Thoracic aorta (tissue), 2 donors: ENCODE measurements at places on chromosomes 3 and 15.

- no peak for DNase-seq
- no peaks in the 10 kb centered on the region for H3K27me3 ChIP-seq
- H3K4me3 ChIP-seq: no peak overlapping the region
- H3K4me1 ChIP-seq: no peaks in the 10 kb centered on the region
- no peaks in the 10 kb centered on the region for H3K36me3 ChIP-seq
Observed at GRCh38 chr3:49263159-49263889, 13.7 kb downstream of the C3orf62 start.

DNA sequence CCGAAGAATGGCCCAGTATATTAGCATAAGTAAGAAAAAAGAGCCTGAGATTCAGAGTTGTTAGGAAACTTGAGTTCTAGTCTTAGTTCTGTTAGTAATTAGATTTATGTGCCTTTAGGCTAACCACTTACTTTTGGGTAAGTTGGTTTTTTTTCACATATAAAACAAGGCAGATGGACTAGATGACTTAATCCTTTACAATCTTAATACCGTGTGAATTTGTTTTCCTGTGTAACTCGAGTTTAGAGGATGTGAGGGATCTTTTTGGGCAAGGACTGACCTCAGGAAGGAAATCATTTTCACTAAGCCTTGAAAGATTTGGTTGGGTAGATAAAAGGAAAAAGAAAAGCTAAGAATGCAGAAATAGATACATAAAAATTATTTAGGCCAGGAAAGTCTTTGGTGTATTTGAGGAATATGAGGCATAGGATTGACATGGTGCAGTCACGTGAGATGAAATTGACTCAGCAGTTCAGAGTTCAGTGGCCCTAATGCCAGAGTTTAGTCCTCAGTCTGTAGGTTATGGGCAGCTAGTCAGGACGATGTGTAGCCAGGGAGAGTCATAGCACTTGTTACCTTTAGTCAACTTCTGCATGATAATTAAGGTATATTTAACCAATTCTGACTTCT lies 34.6 kb downstream of the PAK2 start:
- H3K4me3 ChIP-seq: no peak overlapping the region
- H3K27ac ChIP-seq: peak overlapping the region; percentile 12
- H3K36me3 ChIP-seq: no peaks in the 10 kb centered on the region

GRCh38 chr3:12155828-12156227 lies 2.9 kb downstream of the TIMP4 start:
- H3K27ac ChIP-seq: peak overlapping the region; percentile 63
- H3K36me3 ChIP-seq: peaks cover 25% of the 10 kb centered on the region
- no peak for DNase-seq
- no peak overlapping the region for H3K4me3 ChIP-seq

GRCh38 chr3:11545186-11545851 lies 98.4 kb downstream of the VGLL4 start:
- no peaks in the 10 kb centered on the region for H3K27me3 ChIP-seq
- H3K36me3 ChIP-seq: no peaks in the 10 kb centered on the region
- peaks cover 43% of the 10 kb centered on the region for H3K4me1 ChIP-seq
- no peak overlapping the region for H3K4me3 ChIP-seq
- peak overlapping the region; percentile 77 for H3K27ac ChIP-seq

- H3K4me3 ChIP-seq: peak overlapping the region; percentile 60
- DNase-seq: no peak
- peaks cover 70% of the 10 kb centered on the region for H3K4me1 ChIP-seq
- peaks cover 12% of the 10 kb centered on the region for H3K36me3 ChIP-seq
- peak overlapping the region; percentile 77 for H3K27ac ChIP-seq
Observed at GRCh38 chr15:101179341-101180153, 72.3 kb downstream of the CHSY1 start.

- no peaks in the 10 kb centered on the region for H3K4me1 ChIP-seq
- DNase-seq: no peak
- H3K27ac ChIP-seq: no peak overlapping the region
- H3K27me3 ChIP-seq: no peaks in the 10 kb centered on the region
Observed at GRCh38 chr15:51812598-51812997, 16.9 kb upstream of the TMOD3 start.

DNA sequence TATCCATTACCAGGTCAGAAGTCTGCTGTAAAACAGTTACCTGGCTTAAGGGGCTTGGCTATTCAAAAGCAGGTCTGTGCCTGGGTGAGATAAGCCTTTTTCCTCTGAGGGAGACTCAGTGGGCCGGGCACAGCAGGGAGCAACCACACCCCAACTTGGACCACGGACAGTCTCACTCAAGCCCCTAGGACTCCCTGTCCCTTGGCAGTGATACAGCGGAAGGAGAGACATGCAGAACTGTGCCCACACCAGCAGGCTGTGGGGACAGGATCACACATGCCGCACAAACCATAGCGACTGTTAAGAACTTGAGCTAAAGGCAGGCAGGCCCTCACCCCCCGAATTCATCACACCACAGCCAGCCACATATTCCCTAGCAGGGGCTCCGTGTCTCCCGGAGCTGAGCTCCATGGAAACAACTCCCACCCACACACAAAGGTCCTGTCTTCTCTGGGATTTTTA lies 2.8 kb upstream of the GP5 start:
- H3K4me3 ChIP-seq: no peak overlapping the region
- no peak overlapping the region for H3K27ac ChIP-seq
- no peaks in the 10 kb centered on the region for H3K27me3 ChIP-seq
- H3K4me1 ChIP-seq: peaks cover 12% of the 10 kb centered on the region
- no peak for DNase-seq
- H3K36me3 ChIP-seq: no peaks in the 10 kb centered on the region

DNA sequence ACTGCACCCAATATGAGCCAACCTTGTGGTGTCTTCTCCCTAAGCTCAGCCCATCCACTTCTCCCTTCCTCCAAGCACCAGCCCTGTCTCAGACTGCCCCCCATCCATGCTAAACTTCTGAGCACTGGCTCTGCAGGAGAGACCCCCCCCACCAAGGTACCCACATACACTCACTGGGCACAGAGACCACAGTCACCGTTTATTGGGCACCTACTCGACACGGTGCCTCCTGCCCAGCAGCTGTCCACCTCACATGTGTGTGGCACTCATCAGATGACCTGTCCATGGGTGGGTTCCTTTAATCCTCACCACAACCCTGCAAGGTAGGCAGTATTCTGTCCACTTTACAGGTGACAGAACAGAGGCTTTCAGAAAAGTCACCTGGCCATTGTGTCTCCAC lies 22.3 kb upstream of the SFMBT1 start:
- no peak for DNase-seq
- no peaks in the 10 kb centered on the region for H3K27me3 ChIP-seq
- H3K27ac ChIP-seq: no peak overlapping the region
- peaks cover 3% of the 10 kb centered on the region for H3K4me1 ChIP-seq
- no peak overlapping the region for H3K4me3 ChIP-seq
- H3K36me3 ChIP-seq: no peaks in the 10 kb centered on the region

- no peak overlapping the region for H3K4me3 ChIP-seq
- H3K36me3 ChIP-seq: no peaks in the 10 kb centered on the region
- no peak for DNase-seq
Observed at GRCh38 chr3:44128057-44128775, 113.5 kb upstream of the TOPAZ1 start.

DNA sequence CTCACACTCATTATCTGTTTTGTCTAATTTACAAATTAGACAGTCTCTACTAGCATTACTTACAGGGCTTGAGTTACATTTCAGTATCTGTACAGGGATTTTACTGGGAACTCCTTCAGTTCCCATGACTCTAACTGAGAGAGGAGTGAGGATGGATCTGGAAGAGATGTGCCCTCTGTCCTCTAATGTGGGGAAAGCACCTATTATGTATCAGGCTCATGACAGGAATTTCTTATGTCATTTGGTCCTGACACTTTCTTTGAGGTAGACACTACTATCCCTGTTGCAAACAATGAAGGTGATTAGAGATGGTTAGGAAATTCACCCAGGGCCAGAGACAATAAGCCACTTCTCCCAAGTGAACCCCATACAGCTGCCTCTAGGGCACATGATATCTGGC lies 10.9 kb upstream of the NCKIPSD start:
- H3K4me3 ChIP-seq: no peak overlapping the region
- peaks cover 12% of the 10 kb centered on the region for H3K36me3 ChIP-seq
- no peak for DNase-seq
- peaks cover 19% of the 10 kb centered on the region for H3K4me1 ChIP-seq
- no peaks in the 10 kb centered on the region for H3K27me3 ChIP-seq
- peak overlapping the region; percentile 6 for H3K27ac ChIP-seq
